ENCODE measurements at places on chromosomes 16 and 17. TPM values are rescaled to one million over a fixed set of nuclear protein-coding genes. Genes with fewer than 3 reads are reported as not detected.

The TMEM92 gene
- not detected for total RNA-seq

The MTSS2 gene
- 3.3 TPM for total RNA-seq

The RND2 gene
- total RNA-seq, result not detected

The CACNA1H gene
- total RNA-seq, result 0.83 TPM

The WNT3 gene
- total RNA-seq, result not detected

The TTLL6 gene
- total RNA-seq, result not detected

The SLC5A10 gene
- total RNA-seq, result not detected

The GP2 gene
- total RNA-seq, result not detected

The TEKT1 gene
- total RNA-seq, result not detected

The FLII gene
- 336 TPM for total RNA-seq

The TAF15 gene
- total RNA-seq, result 252 TPM

The TVP23A gene
- total RNA-seq, result not detected

The LDHD gene
- 0.28 TPM for total RNA-seq

The PARN gene
- 43.0 TPM for total RNA-seq

The ZFP3 gene
- total RNA-seq, result 2.9 TPM
